ENCODE measurements at places on chromosomes 7 and 10.
A peak's percentile ranks its signal among the peaks of the same experiment; 100 is the strongest.

DNA sequence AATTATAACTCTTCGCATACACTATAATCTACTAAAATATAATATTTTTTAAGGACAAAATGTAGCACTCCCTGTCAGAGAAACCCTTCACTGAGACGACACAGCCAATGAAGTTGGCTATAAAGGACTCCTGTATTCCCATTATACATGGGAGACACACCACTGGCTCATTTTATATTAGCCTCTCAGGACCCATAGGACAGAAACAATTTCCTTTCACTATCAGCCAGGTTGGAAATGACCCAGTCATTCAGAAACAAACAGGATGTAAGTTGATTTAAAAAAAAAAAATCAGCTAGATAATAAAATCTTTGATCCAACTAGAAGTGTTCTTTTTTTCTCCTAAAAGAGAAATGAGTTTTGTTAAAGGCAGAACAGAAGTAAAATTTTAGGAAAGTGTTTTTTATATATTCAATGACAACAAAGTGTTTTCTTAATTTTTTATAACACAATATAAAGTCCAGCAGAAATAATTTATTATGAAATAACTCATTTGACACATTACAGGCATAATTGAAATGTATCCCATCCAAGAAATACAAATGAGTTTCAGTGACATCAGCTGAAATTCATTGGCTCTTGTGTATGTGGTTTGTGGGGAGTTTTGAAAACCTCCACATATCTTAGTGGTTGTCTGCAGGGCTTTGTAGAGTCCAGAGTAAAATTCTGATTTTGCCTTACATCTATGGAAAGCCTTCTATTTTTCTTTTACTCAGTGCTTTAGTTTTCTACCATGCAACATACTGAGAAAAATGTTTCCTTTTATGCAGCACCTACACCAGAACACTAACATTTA lies 64.1 kb downstream of the CTTNBP2 start:
- no peak overlapping the region for H3K4me3 ChIP-seq
- no peaks in the 10 kb centered on the region for H3K36me3 ChIP-seq
- no peaks in the 10 kb centered on the region for H3K27me3 ChIP-seq
- H3K4me1 ChIP-seq, result no peaks in the 10 kb centered on the region

DNA sequence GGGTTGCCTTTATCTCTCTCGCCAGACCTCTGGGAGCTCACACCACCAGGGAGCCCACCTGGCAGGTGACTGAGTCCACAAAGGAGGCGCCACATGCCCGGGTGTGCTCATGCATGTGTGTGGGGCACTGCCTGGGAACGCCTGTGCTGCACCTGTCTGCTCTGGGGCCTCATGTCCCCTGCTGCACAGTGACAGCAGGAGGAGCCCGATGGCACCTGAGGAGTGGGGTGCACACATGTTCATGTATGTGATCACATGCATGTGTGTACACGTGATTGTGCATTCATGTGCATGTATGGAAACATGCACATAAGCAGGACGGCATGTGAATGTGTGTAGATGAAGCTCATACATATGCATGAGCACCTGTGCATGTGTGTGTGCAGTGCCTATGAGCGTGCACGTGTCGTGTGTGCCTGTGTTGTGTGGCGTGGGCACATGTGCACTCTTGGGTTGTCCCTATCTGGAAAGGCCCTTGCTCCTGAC lies 22.0 kb downstream of the YKT6 start:
- DNase-seq, result no peak
- H3K4me3 ChIP-seq, result no peak overlapping the region
- no peak overlapping the region for H3K27ac ChIP-seq
- no peaks in the 10 kb centered on the region for H3K4me1 ChIP-seq

- no peak overlapping the region for H3K4me3 ChIP-seq
- no peak for DNase-seq
- H3K36me3 ChIP-seq, result no peaks in the 10 kb centered on the region
- no peak overlapping the region for H3K27ac ChIP-seq
- no peaks in the 10 kb centered on the region for H3K27me3 ChIP-seq
- no peaks in the 10 kb centered on the region for H3K4me1 ChIP-seq
Observed at GRCh38 chr7:120089968-120090367, 183.0 kb upstream of the KCND2 start.

DNA sequence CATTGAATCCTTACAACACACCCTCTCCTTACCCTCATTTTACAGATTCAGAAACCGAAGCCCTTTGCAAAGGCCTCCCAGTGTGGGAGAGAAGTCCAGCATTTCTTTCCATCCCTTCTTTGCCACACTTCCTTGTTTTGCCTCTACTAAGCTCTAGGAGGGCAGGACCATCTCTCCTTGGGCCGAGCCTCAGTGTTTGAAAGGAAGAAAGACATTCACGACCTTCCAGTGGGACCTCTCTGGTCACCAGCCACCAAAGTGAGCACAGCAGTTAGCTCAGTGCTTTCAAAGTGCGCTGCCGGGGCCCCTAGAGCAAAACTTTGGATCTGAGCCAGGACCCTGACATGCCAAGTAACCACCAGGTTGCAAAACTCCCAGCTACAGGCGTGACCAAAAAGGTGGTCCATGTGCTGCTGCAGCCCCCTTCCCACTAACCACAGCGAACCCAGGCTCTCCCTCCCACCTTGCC lies 12.4 kb downstream of the CTBP2 start:
- H3K27me3 ChIP-seq, result peaks cover 5% of the 10 kb centered on the region
- no peaks in the 10 kb centered on the region for H3K4me1 ChIP-seq
- no peaks in the 10 kb centered on the region for H3K36me3 ChIP-seq
- no peak overlapping the region for H3K27ac ChIP-seq

DNA sequence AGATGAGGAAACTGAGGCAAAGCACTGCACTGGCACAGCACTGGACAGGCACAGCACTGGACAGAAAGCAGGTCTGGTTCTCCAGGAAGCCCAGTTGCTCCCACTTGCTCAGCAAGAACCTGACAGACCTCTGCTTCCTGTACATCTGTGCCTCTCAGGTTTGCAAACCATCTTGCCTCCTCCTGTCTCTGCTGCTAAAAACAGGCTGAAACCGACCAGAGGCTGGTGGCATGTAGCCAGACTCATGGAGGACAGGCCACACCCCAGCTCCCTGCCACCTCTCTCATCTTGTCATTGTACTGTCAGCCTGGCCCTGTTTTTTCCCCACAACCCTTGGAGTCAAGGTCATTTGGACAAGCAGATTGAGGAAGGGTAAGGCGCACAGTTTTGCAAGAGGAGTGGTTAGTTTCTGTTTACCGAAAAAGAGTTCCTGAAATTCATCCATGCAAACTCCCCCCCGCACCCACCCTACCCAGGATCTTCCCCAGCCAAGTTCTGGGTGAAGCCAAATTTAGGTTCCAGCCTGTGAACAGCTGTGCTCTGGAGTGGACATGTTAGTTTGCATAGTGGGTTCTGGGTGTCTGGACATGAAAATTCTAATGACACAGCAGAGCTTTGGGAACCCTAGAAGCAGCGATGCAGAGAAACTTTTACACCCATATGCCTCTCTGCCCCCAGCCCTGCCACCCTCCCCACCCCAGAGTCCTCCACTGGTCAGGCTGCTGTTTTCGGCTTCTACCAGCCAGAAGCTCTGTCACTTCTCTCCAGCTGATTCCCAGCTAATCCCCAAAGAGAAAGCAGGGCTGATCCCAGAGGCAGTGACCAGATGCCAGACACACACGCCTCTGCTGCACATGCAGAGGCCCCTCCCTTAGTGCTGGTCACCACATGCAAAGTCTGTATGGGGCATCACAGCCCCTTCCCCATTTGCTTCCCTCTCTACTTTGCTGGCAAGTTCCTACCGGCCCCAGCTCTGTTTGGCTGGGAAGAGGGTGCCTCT lies 8.5 kb upstream of the C10orf105 start:
- peak; percentile 87 for DNase-seq
- no peaks in the 10 kb centered on the region for H3K36me3 ChIP-seq
- H3K27ac ChIP-seq, result peak overlapping the region; percentile 77
- H3K4me3 ChIP-seq, result peak overlapping the region; percentile 24

DNA sequence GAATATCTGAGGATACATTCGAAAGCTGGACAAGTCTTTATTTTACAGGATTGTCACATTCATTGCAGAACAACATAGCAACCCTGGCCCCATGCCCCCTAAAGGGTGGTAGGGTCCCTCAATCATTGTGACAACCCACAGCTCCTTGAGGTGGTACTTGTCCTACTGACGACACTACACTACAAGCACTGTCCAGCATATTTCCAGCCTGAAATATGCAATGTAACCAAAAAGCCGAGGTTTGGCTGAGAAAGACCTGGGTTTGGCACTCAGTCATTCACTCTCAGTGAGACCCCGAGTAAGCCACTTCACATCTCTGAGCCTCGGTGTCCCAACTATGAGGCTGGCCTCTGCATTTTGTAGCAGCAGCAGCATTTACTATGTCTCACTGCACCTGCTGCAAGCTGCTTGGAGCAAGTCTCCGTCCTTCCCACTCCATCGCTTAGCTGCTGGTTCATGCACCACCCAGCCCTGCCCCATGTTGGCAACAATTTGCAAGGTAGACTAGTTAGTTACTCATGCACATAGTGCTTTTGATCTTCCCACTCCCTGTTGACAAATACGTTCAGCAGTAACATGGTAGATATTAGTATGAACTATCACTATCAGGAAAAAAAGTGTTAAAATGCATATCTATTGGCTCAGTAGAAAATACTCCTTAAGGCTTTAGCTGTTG lies 43.6 kb upstream of the TNPO3 start:
- H3K36me3 ChIP-seq, result no peaks in the 10 kb centered on the region
- DNase-seq, result no peak
- H3K4me3 ChIP-seq, result no peak overlapping the region
- H3K27ac ChIP-seq, result no peak overlapping the region
- peaks cover 13% of the 10 kb centered on the region for H3K4me1 ChIP-seq
- no peaks in the 10 kb centered on the region for H3K27me3 ChIP-seq

DNA sequence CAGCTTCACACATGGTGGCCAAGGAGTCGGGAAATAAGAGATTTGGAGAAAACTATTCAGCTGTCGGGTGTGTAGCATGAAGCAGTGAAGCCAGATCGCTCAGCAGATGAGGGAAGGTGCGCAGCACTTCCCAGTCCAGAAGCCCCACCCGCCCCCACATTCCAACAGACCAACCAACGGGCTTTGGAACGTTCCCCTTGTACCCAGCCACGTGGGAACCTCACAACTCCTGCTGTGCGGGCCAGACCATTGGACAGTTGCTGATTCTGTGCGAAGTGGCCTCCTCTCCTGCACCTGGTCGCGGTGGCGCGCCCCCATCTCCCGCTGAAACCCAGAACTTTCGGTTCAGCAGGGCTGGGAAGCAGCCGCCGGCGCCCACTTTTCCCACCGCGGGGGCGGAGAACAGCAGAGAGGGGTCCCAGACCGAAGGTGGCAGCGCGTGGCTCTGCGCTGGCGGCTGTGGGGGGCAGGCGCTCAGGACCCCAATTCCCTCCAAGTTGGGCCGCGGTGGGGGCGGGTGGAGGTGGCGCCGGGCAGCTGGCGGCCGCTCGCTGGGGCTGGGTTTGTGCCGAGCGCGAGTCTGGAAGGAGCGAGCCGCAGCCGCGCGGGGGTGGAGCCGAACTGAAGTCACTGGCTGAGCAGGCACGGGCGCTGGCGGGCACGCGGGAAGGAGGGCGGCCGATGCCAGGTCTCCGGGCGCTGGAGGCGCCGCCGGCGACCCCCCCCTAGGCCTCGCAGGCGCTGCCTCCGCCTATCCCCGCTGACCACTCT lies 1301.5 kb upstream of the SORCS1 start:
- no peak overlapping the region for H3K4me3 ChIP-seq
- H3K4me1 ChIP-seq, result no peaks in the 10 kb centered on the region
- H3K27me3 ChIP-seq, result no peaks in the 10 kb centered on the region
- H3K27ac ChIP-seq, result no peak overlapping the region
- DNase-seq, result no peak
